Urothelium cell line (cell line): ENCODE measurements at places on chromosomes 1 and 21.

DNA sequence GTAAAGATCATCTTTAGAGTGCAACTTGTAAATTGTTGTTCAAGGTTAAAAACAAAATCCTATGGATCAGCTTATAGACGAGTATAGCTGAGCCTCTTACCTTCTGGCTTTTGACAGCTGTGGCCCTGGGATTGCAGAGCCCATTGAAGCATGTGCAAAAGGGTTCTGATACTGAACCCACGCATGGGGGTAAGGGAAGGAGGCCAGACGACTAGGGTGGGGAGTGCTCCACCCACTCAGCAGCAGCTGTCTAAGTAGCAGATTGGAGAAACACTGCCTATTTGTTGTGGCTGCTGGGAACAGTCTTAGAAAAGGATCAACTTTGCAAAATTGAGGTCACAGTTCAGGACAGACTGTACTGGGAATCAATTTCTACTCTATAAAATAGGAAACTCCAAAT is 16.1 kb downstream of the CD101 start:
- DNase-seq, result no peak

GRCh38 chr1:61797045-61797755 is 54.9 kb downstream of the PATJ start:
- no peak for DNase-seq

DNA sequence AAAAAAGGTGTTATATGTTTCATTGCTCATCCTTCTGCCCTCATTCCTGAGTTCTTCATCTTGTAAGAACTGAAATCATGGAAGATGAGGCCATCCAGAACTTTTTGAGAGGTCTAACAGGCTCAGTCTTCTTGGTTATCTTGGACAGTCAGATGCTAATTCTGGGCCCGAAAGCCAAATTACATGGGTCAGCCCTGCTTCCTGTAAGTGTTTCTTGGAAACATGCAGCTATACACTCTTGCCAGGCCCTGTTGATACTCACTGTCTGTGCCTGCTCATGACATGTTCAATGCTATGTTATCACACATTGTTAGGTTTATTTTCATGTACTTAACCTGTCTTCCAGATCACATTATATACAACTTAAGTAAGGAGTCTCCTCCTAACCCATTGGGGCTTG is 542.5 kb downstream of the NUF2 start:
- DNase-seq, result no peak

DNA sequence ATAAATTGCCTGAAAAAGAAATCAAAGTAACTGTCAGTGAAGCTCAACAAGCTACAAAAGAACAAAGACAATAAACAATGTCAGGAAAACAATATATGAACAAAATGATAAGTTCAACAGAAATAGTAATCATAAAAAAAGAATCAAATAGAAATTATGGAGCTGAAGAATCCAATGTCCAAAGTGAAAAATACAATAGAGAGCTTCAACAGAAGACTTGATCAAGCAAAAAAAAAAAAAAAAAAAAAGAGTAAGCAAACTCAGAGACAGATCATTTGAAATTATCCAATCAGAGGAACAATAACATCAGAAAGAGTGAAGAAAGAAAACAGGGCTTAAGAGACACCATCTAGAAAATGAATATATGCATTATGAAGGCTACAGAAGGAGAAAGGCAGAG is 251.4 kb upstream of the SAMSN1 start:
- no peak for DNase-seq

DNA sequence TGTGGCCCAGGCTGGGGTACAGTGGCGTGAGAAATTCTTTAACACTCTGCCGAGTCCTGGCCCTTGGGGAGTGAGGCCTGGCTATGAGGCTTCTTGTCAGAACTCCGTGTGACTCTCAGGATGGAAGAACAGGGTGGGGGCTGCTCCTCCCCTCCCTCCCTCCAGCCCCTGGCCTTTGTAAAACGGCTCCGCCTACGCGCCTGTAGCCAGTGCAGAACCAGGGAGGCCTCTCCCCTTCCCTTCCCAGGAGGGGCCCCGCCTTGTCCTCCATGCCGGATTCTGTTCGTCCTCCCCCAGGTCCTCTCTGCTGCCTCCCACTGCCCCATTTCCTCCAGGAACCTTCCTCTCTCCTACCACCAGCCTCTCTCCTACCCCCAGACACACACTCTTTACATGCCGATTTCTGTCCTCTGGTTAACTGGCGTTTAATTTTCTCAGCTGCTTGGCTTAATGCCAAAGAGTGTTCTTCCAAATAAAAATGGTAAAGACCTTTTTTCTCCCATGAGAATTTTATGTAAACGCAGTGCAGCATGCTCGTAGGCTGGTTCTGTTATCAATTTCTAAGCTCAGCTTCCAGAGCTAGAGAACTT is 21.0 kb downstream of the PDE9A start:
- no peak for DNase-seq

- DNase-seq, result no peak
Measured at GRCh38 chr1:43621386-43621785, 28.6 kb upstream of the KDM4A start.

GRCh38 chr1:156319664-156320063 is 18.4 kb downstream of the CCT3 start:
- DNase-seq, result no peak

DNA sequence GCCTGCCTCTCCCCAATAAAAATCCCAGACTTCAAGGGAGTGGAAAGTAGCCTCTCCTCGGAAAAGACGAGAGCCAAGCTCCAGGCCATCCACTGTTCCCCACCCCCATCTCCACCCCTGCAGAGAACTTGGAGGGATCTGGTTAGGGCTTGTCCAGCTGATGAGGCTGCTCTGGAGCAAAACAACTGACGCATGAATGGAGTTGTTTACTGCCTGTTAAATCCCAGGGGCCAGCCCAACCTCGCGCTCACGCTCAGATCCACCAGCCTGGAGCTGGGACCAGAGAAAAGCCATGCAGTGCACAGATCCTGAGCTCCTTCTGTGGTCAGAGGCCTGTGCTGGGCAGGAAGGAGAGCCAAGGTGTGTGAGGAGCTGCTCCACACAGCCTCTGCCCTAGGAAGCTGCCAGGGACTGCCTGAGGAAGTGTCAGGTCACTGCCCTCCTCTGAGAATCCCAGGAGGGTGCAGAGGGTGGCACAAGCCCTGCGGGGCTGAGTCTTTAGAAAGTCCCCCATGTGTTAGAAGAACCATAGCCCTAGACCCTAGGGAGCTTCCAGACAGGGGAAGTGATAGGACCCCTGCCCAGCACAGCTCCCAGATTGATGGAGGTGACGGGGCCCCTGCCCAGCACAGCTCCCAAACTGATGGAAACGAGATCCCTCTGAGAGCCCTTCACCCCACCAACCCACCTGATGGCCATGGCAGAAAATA is 109.0 kb upstream of the IPO9 start:
- DNase-seq, result no peak

GRCh38 chr1:231913493-231913892 is 286.9 kb downstream of the DISC1 start:
- no peak for DNase-seq

GRCh38 chr1:47460456-47460855 is 22.6 kb downstream of the FOXD2 start:
- DNase-seq, result no peak

- no peak for DNase-seq
Measured at GRCh38 chr1:63987628-63988024, 213.8 kb downstream of the ROR1 start.

DNA sequence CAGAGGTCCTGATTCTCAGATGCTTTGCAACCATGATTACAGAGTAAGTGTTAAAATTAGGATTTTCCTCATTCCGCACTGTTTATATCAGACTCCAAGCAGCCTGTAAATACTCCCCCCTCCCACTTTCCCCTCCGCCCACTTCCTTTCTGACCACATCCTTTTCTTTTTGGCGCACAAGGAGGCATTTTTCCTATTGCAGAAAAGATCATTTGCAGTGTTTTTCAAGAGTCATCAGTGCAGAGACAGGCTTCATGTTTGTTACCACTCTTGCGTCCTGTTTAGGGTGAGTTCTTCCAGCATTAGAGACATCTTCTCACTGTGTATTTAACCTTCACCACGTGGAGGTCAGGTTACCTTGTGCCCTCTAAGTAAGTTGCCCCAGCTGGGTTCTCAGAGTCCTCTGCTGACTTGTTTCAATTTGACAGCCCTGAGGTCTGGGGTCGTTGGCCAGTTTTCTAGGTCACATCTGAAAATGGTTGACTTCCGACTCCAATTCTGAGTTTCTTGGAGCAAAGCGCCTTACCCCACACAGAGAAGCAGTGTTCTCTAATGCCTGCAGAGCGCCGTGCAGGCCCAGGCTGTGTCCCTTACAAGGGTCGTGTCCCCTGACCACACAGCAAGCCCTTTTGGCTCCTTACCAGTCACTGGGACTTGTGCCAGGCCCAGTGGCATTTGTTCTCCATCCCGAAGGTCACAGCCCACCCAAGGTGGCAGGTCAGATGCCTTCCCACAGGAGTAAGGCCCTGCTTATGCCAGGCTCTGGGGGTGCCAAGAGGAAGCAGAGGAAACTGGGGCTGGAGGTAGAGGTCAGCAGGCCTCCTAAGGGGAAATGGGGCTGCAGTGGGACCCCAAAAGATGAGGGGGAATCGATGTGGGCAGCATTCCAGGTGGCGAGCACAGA is 85.6 kb downstream of the FAM78B start:
- DNase-seq, result no peak

DNA sequence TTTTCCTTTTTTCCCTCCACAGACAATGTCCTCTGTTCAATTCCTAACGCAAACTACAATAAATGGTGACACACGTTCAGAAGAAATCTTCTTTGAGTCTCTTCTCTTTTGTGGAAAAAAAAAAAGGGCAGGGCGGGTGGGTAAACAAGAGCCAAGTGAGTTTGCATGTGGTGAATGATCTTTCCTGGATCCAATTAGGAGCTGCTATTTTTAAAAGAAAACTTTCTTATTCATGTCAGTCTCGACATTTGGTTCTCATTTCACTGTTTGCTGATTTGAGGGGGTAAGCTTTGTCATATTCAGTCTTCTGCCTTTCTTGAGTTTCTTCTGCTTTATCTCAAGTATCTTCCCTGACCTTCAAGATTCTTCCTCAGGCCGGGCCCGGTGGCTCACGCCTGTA is 29.2 kb upstream of the KIF1B start:
- DNase-seq, result no peak

DNA sequence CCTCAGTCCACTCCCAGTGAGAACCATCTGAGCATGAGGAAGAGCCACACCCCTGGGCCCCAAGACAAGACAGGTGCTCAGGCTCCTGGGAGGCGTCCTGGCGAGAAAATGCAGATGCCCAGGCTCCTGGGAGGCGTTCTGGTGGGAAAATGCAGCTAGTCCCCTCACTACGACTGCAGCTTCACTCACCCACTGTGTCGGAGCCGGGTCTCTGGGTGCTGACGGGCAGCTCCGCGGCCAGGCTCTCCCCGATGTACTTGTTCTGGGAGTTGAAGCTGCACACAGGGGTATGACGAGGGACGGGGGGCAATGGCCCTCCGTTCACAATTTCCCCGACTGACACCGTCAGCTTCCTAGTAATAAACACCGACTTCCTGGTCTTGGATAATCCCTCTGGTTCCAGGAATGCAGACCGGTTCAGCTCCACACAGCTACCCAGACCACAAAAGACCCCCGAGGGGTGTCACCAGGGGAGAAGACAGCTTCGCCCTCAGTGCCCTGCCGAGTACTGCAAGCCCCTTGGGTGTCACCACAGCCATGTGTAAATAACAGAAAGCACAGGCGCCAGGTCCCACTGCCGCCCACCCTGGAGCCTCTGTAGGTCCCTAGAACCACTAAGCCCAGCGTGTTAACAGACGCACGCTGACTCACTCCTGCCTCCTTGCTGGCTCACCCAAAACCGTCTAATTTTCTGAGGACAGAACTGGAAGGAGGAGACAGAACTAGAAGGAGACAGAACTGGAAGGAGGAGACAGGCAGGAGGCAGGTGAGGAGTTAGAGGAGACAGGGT is 19.5 kb downstream of the MCM3AP start:
- no peak for DNase-seq

GRCh38 chr1:95004013-95004412 is 68.7 kb downstream of the ALG14 start:
- DNase-seq, result no peak

GRCh38 chr1:41898191-41898713 is 20.5 kb downstream of the HIVEP3 start:
- DNase-seq, result peak; percentile 54

GRCh38 chr21:21864321-21864840 is 866.2 kb downstream of the NCAM2 start:
- no peak for DNase-seq

DNA sequence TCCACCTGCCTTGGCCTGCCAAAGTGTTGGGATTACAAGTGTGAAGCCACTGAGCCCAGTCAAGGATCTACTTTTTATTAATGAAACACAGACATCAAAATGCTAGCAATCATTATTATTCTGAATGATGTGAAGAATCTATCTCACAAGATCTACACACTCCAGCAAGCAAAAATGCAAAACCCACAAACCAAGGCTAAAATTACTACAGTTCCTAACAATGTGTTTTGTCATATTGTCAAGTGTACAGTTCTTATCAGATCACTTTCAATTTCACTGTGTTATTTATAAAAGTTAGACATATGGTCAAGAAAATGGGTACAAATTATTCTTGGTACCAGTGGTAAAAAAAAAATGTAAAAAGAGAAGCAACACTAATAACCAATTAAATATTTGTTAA is 61.3 kb upstream of the SDC3 start:
- DNase-seq, result no peak

- no peak for DNase-seq
Measured at GRCh38 chr1:174761335-174761734, 238.4 kb upstream of the CACYBP start.

DNA sequence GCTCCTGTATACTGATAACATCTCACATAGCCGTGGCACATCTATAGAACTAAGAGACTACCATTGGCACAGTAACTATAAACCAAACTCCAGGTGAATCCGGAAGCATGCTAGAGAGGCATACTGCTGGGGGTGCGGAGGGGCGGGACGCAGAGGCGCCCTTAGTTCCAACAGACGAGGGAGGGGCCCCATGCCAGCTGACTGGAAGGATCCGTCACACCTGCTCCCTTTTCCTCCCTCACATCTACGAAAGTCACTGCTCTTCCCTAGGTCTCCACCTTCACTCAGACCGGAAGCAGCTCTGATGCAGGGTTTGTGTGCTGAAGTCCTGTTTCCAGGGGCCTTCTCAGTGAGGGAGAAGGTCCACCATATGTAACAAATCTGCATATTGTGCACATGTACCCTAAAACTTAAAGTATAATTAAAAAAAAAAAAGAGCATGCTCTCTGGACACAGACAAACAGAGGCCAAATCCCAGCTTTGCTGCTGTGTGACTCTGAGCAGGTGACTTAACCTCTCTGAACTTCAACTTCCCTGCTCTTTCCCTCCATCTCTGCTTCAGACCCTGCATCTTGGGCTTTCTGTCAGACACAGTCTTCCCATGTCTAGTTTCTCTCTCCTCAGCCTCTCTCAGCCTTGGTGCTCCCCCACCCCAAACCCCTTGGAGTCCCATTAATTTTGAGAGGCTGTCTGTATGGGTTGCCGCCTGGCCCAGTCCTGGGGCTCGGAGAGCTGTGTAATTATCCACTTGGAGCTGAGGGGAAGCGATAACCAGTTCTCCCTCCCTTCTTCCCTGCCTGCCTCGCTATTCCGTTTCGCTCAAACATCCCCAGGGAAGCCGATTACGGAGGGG is 7.8 kb upstream of the GJB5 start:
- DNase-seq, result no peak
